ENCODE measurements at places on chromosomes 6 and 20.

GRCh38 chr6:102732898-102733297 lies 1339.4 kb downstream of the GRIK2 start:
- DNase-seq, result no peak

GRCh38 chr20:49476016-49476355 lies 6.5 kb downstream of the KCNB1 start:
- no peak for DNase-seq

DNA sequence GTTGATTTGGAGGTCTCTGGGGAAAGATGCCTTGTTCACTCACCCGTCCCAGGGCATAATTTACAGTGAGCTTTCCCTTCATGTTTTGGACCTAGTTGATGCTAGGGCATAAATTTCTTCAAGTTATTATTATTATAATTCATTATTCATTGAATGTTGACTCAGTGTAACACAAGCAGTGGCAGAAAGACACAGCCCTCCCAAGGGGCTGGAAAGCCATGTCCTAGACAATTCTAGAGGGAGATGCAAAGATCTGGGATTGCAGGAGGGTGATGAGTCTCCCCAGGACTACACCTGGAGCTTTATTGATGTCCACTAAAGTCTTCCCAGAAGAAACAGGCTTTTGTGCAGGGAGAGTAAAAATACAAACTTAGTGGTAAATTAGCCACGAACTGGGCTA lies 322.0 kb upstream of the MOCS1 start:
- no peak for DNase-seq

DNA sequence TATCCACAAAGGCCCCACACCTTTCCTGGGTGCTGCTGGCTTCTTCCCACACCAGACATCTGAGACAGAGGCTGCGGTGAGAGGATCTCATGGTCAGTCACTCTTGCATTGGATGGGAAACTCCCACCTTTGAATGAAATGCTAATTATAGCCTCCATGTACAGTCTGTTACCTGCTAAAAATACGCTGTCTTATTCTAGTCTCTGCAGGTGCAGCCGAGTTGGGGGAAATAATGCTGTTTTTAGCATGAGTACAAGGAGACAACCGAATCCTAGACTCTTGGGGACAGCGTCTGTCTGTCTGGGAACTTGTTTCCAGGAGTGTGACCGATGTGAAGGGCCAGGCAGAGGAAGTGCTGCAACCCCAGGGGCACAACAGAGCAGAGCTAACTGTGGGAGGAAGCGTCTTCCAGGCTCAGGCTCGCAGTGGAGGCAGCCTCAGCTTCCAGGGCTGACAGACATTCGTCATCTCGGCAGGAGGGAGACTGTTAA lies 286.2 kb downstream of the PREX1 start:
- DNase-seq, result no peak

- DNase-seq, result no peak
Measured at GRCh38 chr6:118783931-118784550, 109.9 kb upstream of the ASF1A start.

- no peak for DNase-seq
Measured at GRCh38 chr6:127460465-127460864, 1.3 kb upstream of the KIAA0408 start.
